GM12865 (cell line): ENCODE measurements at places on chromosomes 7 and 10.

- no peak for DNase-seq
Observed at GRCh38 chr7:133428326-133428725, 175.4 kb downstream of the EXOC4 start.

DNA sequence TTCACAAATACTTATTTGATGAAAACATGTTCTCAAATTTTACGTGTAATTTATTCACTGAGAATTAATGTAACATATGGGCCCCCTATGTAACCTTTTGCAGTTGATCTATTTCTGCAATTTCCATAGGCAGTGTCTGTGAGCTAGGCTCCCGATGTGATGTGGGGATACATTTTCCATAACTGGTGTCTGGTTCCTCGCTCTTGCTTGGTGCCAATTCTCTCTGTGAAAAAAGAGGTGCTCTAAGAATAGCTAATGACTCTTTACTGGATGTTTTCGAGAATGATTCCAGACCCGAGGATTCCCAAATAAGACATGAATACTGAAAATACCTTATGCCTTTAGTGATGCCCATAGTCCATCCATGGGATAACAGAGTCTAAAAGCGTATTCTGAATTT, 286.7 kb upstream of the FZD8 start:
- DNase-seq, result no peak

DNA sequence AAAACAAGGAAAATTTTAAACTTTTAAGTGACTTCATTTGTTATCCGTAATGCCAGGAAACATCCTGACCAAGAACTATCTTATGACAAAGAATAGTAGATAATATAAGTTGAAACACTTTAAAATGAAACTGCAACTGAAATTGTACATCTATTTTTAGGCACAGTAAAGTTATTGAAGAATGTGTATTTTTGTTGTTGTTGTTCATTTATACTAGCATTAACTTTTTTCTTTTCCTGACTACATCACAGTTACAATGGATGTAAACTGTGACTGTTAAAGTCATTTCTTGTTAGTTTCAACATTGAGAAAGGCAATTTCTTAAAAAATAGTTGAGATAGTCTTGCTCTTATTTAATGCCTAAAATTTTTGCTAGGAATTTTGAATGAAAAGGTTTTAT, 2.6 kb downstream of the CPED1 start:
- no peak for DNase-seq

DNA sequence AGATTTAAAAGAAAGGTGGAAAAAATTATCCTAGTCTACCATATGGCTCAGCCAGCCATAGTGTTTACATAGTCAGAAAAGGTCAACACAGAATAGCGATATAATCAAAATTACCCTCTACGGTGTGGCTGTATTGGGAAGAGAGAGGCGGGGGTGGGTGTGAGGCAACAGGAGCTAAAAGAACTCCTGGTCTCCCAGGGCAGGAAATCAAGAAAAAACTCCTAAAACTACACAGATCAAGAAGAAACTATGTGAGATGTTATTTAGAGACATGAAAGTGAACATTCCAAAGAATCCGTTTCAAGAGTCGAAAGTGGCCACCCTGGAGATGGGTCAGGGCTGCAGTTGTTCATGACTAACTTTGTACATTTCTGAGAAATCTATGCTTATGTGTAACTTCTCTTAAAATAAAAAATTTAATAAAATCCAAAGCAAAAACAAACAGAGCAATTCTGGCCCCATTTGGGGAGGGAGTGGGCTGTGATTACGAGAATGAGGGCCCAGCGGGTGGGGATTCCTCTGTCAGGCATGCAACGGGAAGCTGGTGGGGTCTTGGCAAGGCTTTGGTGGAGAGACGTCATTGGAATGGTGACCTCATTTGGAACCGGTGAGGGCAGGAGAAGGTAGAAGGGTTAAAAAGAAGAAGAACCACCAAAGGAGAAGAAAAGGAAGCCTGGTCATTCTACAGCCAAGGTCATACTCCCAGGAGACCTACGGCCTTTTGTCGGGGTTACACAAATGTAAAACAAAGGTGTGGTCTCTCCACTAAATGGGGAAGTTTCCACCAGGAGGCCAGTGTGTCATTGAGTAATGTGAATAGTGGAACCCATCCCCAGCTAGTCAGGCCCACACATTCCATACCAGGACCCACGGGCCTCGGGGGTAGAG, 71.2 kb upstream of the DUSP5 start:
- DNase-seq, result peak; percentile 64

GRCh38 chr10:230758-231157, 95.5 kb downstream of the ZMYND11 start:
- DNase-seq, result no peak
